Activated CD4-positive, alpha-beta T cell treated with anti-CD3 and anti-CD28 coated beads, Interleukin-2, amount 10 ng/mL, durations not matched to agents 7 days and 5 days (primary cell): ENCODE measurements at places on chromosomes 12 and 14. TPM values are rescaled to one million over a fixed set of nuclear protein-coding genes. Genes with fewer than 3 reads are reported as not detected.

DNA sequence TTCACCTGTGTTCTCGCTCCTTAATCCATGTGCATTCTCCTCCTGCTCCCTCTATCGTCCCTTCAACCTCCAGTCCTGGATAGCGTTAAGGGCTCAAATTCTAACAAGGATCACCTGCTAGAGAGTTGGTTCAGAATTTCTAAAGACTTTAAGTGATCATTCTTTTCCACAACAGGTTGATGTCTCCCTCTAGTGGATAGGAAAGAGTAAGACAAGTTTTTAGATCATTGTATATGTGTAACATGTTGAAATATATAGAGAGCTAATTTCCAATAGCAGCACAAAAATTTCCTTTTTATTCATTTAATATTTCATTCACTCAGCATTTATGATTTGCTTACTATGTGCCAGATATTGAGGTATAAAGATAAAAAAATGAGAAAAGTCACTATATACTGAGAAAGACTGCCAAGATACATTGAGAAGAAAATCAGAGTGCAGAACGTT lies 9.3 kb upstream of the ESR2 start:
- no peak overlapping the region for H3K27ac ChIP-seq
- H3K27me3 ChIP-seq = peaks cover 7% of the 10 kb centered on the region
- DNase-seq = no peak
- peaks cover 3% of the 10 kb centered on the region for H3K4me1 ChIP-seq
- H3K4me3 ChIP-seq = no peak overlapping the region

DNA sequence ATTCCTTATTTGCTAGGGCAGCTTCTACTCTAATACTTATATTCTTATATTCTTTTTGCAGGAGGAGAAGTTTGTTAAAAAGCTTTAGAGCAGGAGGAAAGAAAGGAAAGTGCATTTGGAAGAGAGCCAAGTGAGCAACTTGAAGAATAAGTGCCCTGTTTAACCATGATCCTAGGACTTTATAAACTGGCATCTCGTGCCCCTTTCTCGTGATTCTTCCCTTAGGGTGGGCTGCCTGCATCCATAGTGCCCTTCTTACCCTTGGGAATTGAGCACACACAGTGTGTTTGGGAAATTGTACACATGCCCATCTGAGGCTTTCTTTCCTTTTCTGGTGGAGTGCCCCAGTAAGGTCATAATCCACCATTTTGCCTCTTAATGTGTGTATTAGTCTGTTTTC lies 141.9 kb downstream of the NUBPL start:
- peaks cover 6% of the 10 kb centered on the region for H3K36me3 ChIP-seq
- H3K27ac ChIP-seq = no peak overlapping the region
- no peaks in the 10 kb centered on the region for H3K4me1 ChIP-seq
- H3K4me3 ChIP-seq = no peak overlapping the region
- DNase-seq = no peak
- H3K27me3 ChIP-seq = no peaks in the 10 kb centered on the region

GRCh38 chr12:19298836-19299605 lies 140.3 kb upstream of the AEBP2 start:
- H3K36me3 ChIP-seq = no peaks in the 10 kb centered on the region
- H3K4me3 ChIP-seq = no peak overlapping the region
- no peak overlapping the region for H3K27ac ChIP-seq
- H3K27me3 ChIP-seq = no peaks in the 10 kb centered on the region
- H3K4me1 ChIP-seq = no peaks in the 10 kb centered on the region

DNA sequence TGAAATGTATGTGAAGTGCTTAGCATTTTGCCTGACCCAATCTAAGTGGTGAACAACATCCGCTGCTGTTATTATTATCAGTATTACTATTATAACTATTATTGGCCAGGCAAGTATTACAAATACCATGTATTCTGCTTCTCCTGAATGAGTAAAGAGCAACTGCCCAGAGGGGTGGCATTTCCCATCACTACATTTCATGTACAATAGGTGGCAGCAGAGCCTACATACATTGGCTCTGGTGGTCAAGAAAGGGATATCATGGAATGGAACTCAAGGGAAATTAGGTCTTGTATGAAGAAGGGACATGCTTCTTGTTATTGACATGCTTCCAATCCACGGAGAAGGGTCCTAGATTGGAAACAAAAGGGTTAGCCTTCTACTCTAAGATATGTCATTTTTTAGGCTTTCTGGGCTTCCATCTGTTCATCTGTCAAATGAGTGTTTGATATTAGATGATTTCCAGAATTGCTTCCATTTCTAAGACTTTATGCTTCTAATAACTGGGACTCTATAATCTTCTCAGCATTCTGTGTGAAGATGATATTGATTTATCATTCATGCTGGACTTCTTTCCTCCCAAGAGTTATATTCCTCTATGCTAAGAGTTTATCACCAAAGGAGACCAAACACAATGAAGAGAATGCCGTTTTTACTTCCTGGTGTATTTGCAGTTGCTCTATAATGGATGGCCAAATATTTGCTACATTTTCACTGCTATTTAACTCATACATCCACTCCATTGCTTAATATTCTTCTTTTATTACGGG lies 239.1 kb downstream of the SSPN start:
- H3K4me3 ChIP-seq = no peak overlapping the region
- no peaks in the 10 kb centered on the region for H3K36me3 ChIP-seq
- no peaks in the 10 kb centered on the region for H3K27me3 ChIP-seq
- no peak overlapping the region for H3K27ac ChIP-seq
- H3K4me1 ChIP-seq = no peaks in the 10 kb centered on the region
- no peak for DNase-seq

DNA sequence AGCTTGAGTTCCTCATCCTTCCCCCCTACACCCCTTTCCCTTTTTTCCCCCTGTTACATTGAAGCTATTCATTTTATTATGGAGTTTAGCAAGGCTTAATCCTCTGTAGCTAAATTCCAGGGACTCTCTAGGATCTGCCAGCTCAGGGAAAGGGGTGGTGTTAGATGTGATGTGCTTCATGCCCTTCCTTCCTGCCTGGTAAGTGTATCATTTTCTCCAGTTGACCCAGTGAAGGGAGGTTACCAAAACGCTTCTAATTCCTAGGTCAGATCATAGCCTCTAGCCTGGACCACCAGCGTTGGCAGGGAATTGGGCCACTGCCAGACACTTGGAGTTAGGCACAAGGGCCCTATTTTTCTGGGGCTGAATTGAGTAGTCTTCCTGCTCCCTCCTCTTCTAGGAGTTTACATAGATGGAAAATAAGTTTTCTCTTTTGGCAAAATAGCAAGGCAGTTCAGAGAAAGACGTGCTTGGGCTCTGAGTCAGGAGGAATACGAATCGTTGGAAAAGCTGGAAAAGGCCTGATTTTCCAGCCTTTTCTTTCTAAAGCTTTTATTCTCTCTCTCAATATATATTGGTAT lies 88.3 kb downstream of the NPAS3 start:
- H3K4me3 ChIP-seq = no peak overlapping the region
- H3K4me1 ChIP-seq = no peaks in the 10 kb centered on the region
- no peaks in the 10 kb centered on the region for H3K27me3 ChIP-seq
- H3K36me3 ChIP-seq = no peaks in the 10 kb centered on the region
- no peak for DNase-seq

DNA sequence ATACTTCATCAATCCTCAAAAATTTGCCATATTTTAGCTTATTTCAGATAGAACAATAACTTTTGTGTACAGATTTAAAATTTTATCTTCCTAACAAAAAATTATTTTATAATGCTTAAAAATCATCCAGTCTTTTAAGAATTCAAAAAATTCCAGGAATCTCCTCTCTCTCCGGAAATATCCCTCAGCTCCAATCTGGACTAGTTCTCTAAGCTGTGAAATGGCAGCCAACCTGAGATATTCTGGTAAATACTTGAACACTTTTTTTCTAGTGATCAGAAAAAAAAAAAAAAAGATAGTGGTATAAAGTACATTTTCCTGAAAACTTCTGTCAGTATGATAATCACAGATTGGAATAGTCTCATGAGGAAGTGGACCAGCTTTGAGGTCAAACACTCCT lies 57.6 kb downstream of the SSPN start:
- no peaks in the 10 kb centered on the region for H3K27me3 ChIP-seq
- no peak for DNase-seq
- no peaks in the 10 kb centered on the region for H3K4me1 ChIP-seq
- no peaks in the 10 kb centered on the region for H3K36me3 ChIP-seq

- H3K4me3 ChIP-seq = no peak overlapping the region
- H3K27me3 ChIP-seq = no peaks in the 10 kb centered on the region
- no peaks in the 10 kb centered on the region for H3K36me3 ChIP-seq
- no peaks in the 10 kb centered on the region for H3K4me1 ChIP-seq
Observed at GRCh38 chr12:18239526-18239925, 21.8 kb upstream of the PIK3C2G start.

GRCh38 chr14:97878727-97879126 lies 1081.5 kb downstream of the VRK1 start:
- no peak overlapping the region for H3K4me3 ChIP-seq
- DNase-seq = peak; percentile 48

DNA sequence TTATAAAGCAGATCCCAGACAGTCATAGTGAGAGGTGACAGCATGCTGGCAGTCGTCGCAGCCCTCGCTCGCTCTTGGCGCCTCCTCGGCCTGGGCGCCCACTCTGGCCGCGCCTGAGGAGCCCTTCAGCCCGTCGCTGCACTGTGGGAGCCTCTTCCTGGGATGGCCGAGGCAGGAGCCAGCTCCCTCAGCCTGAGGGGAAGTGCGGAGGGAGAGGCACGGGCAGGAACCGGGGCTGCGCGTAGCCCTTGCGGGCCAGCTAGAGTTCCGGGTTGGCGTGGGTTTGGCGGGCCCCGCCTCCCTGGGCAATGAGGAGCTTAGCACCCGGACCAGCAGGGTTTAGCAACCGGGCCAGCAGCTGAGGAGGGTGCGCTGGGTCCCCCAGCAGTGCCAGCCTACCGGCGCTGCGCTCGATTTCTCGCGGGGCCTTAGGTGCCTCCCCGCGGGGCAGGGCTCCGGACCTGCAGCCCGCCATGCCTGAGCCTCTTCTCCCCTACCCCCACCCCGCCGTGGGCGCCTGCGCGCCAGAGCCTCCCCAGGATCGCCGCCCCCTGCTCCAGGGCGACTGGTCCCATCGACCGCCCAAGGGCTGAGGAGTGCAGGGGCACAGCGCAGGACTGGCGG lies 451.2 kb upstream of the DCN start:
- no peak for DNase-seq
- no peak overlapping the region for H3K27ac ChIP-seq
- H3K36me3 ChIP-seq = no peaks in the 10 kb centered on the region
- no peaks in the 10 kb centered on the region for H3K4me1 ChIP-seq
- H3K4me3 ChIP-seq = no peak overlapping the region

GRCh38 chr14:65791191-65791981 lies 378.9 kb downstream of the FUT8 start:
- no peaks in the 10 kb centered on the region for H3K4me1 ChIP-seq
- H3K27ac ChIP-seq = no peak overlapping the region
- no peak overlapping the region for H3K4me3 ChIP-seq
- no peaks in the 10 kb centered on the region for H3K36me3 ChIP-seq
- no peak for DNase-seq

GRCh38 chr12:130687796-130688778 lies 28.0 kb downstream of the RIMBP2 start:
- DNase-seq = no peak
- H3K36me3 ChIP-seq = no peaks in the 10 kb centered on the region
- H3K4me3 ChIP-seq = no peak overlapping the region
- no peaks in the 10 kb centered on the region for H3K27me3 ChIP-seq

- no peaks in the 10 kb centered on the region for H3K36me3 ChIP-seq
- H3K27ac ChIP-seq = no peak overlapping the region
- H3K27me3 ChIP-seq = peaks cover 2% of the 10 kb centered on the region
- H3K4me1 ChIP-seq = peaks cover 8% of the 10 kb centered on the region
- no peak overlapping the region for H3K4me3 ChIP-seq
Observed at GRCh38 chr12:75814851-75815754, 216.5 kb downstream of the PHLDA1 start.

DNA sequence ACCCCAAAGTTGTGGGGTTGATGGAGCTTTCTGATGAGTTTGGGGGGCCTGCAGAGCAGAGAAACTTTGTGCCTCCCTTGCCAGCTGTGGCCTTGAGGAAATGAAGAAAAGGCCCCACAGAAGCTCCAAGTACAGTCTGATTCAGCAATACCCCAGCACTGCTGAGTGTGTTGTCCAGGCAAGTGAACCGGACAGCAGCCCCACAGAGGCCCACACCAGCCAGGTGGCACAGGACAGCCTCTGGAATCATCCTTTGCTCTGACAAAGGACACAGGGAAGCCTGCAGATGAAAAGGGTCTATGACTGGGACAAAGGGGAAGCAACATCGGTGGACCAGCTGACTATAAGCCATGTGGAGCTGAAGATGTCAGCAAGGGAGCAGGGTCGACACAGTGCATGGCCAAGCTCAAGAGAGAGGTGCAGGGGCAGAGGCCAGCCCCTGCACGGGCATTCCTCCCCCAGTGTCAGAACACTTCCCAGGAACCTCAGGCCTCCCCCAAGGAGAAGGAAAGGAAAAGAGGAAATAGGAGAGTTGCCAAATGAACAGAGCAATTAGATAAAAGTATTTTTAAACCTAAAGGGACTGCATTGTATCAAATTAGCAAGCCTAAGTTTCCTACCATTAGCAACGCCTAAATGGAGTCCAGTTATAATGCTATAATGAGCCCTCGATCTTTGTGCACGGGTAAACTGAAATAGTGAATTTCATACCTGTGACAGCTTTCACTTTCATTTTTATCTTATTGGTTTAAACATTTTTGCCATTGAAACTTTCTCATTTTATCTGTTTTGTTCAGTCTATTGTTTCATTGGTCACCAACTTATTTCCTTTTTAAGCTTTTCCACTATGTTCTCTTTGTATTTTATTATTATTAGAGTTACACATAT lies 46.3 kb upstream of the PTGDR start:
- peaks cover 1% of the 10 kb centered on the region for H3K27me3 ChIP-seq
- H3K36me3 ChIP-seq = no peaks in the 10 kb centered on the region
- H3K4me1 ChIP-seq = peaks cover 16% of the 10 kb centered on the region
- H3K27ac ChIP-seq = peak overlapping the region; percentile 94

- H3K36me3 ChIP-seq = no peaks in the 10 kb centered on the region
- H3K4me1 ChIP-seq = peaks cover 6% of the 10 kb centered on the region
- no peak for DNase-seq
- H3K27ac ChIP-seq = no peak overlapping the region
Observed at GRCh38 chr12:57584050-57584449, 6.9 kb upstream of the PIP4K2C start.

DNA sequence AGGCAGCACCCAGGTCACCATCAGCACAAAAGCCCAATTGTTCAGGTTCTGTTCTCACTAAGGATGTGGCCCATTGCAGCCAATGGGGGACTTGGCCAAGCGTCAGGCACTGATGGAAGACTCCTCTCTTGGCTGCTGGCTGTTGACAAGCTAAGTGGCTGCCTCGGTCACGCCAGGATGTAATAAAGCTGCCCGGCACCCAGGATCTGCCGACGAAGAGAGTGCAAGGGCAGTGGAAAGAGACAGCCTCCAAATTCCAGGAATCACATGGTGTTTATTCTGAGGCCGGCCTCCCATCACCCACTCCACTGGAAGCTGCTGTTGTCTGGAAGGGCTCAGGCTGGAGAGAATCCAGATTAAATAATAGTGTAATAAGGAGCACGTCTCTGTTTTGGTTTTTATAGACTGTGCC lies 451.8 kb upstream of the TBX3 start:
- no peaks in the 10 kb centered on the region for H3K36me3 ChIP-seq
- H3K4me3 ChIP-seq = no peak overlapping the region
- H3K4me1 ChIP-seq = no peaks in the 10 kb centered on the region
- H3K27ac ChIP-seq = no peak overlapping the region
- no peaks in the 10 kb centered on the region for H3K27me3 ChIP-seq

Gene OR6C76
- not detected for total RNA-seq

Gene IL26
- 0.50 TPM for total RNA-seq

Gene TEX22
- total RNA-seq = 3.9 TPM

Gene NYNRIN
- 0.23 TPM for total RNA-seq

Gene PTCSC3
- not detected for total RNA-seq

Gene C12orf54
- not detected for total RNA-seq

Gene B4GALNT3
- total RNA-seq = 7.0 TPM

Gene SYNDIG1L
- total RNA-seq = not detected

Gene PITPNM2
- total RNA-seq = 19.0 TPM

Gene RHOJ
- total RNA-seq = not detected
